ENCODE measurements at places on chromosomes 4 and X.

DNA sequence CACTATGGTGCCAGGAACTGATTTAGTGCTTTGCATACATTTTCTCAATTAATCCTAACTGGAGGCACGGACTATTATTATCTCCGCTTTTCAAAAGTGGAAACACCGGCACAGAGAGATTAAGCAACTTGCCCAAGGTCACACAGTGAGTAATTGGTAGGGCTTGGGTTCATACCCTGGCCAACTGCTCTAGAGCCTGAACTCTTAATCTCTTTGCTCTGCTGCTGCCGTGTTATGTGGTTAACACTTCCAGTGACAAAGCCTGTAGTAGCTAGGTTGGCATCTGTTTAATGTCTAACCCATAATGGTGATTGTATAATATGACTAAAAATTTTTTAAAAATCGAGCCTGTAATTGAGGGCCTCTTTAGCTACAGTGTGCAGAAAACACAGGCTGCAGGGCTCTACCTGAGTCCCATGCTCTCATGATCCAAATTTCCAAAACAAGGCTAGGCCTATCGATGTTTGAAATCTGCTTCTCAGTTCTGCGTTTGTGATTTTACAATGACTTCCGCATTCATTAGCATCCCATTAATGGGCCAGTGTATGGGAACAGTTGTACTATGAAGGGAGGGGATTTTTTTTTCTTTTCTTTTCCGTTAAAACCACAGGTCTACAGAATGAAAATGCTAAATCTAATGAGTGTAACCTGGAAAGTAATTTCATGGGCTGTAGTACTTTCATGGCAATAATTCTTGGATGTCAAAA is 219.3 kb upstream of the JADE1 start:
- no peak for DNase-seq

DNA sequence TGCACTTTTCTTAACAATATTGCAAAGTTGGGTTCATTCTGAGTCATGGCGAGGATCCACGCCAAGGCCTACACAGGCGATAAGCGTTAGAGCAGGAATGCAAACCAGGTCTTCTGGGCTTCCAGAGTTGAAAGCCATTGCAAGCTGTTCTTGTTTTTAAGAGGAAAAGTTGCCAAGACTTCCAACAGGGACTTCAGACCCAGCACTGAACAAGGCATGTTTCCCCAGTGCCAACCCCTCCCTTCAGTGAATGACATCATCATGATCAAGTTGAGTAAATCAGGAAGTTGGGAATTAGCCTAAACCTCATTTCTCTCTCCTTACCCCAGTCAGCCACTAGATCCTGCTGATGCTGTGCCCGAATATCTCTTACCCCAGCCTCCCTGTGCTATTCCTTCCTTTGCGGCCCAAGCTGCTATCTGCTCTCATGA is 355.1 kb downstream of the HS3ST1 start:
- no peak for DNase-seq

- no peak for DNase-seq
Measured at GRCh38 chrX:71912156-71912555, 1.5 kb downstream of the NHSL2 start.

GRCh38 chr4:151439320-151439719 is 30.3 kb downstream of the FHIP1A start:
- no peak for DNase-seq

GRCh38 chrX:79176028-79176427 is 31.5 kb downstream of the GPR174 start:
- no peak for DNase-seq

DNA sequence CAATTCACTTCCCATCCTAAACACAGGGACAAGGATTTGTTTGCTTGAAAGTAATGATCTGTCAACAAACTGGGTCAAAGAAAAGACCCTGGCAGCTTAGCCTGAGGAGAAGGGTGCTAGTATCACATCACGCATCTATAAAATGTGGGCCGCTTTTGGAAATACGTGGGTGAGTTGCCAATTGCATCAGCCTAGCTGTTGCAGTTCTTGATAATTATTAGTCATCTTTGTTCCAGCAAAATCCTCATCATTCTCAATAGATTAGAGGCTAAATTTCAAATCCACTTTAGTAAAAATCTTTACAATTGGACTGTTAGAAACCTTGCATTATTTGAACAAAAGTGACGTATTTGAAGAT is 33.6 kb upstream of the TAPT1 start:
- DNase-seq, result no peak

- DNase-seq, result peak; percentile 56
Measured at GRCh38 chrX:8748855-8749254, 16.9 kb upstream of the ANOS1 start.

- no peak for DNase-seq
Measured at GRCh38 chr4:18343581-18343980, 322.0 kb upstream of the LCORL start.

- DNase-seq, result no peak
Measured at GRCh38 chr4:151304226-151304625, 21.2 kb downstream of the SH3D19 start.

DNA sequence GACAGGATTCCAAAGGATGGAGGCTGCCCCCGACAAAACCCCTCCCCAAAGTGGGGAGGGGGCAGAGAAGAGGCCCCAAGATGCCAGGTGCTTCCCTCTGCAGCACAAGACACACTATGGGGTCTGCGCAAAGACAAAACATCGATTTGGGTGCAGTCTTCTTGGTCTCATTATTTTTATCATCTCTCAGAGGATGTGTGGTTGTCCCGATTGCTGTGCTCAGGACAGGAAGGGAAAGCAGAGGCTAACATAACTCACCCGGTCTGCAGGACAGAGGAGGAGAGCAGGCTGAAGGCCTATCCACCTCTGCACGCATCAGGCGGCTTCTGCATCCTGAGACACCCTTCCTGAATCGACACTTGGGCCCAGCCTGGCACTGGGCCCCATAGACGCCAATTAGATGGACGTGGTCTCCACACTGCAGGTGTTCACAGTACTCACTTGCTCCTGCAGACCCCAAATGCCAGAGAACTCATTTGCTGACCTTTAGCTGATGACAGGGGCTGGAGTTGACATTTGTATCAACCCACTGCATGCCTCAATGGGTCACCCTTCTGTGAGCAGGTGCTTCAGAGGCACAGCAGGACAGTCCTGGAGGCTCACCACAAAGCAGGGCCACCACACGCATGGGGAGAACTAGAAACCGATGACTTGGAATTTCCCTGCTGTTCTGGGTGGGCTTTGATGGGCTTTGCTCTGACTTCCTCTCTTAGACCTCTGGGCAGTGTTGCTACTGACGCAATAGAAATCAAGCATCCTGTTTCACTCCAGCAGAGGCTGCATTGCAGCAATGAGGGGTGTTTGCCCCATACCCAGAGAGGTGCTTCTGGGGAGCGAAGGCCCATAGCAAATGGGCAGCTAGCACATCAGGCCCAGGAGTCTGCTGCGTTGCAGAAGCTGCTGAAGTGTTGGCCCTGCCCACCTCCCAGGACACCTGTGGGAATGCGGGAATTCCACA is 96.3 kb upstream of the ENPP6 start:
- no peak for DNase-seq

DNA sequence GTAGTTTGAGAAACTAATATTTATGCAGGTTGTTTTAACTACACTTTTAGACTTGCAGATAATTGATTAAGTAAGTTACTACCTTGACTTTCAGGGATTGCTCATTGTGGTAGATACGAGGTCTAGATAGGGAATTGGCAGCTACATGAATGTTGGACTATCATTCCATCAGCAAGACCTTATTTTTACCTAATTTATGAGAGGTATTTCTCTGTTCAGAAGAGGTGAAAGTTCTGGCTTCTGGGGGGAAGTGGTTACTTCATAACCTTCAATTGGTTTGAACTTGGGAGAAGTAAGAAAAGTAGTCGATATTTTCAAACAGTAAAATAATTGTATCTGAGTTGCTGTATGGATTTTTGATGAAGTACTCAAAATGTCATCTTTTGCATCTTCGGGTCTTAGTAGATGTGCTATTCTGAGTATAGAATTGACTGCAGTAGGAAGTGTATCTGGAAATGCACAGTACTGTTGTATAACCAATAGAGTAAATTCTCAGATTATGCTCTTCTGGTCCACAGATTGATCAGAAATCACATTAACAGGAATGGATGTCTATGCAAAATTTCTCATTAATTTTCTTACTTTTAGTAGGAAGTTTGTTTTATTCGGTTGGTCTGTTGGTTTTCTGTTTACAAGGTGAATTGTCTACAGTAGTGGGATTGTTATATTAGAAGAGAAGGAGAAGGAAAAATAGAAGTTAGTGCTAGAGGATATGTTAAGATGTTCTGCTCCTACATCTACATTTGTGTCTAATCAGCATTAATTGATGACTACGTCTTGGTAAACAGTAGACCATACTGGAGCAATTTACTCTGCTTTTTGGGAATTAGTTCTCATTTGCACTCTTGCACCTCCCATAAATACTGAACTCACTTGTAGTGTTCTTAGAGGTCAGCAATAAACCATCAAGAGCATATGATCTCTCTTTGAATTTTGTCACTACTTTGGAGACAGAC is 3.0 kb downstream of the NFKB1 start:
- no peak for DNase-seq

GRCh38 chrX:11789809-11790208 is 31.8 kb downstream of the MSL3 start:
- DNase-seq, result no peak

DNA sequence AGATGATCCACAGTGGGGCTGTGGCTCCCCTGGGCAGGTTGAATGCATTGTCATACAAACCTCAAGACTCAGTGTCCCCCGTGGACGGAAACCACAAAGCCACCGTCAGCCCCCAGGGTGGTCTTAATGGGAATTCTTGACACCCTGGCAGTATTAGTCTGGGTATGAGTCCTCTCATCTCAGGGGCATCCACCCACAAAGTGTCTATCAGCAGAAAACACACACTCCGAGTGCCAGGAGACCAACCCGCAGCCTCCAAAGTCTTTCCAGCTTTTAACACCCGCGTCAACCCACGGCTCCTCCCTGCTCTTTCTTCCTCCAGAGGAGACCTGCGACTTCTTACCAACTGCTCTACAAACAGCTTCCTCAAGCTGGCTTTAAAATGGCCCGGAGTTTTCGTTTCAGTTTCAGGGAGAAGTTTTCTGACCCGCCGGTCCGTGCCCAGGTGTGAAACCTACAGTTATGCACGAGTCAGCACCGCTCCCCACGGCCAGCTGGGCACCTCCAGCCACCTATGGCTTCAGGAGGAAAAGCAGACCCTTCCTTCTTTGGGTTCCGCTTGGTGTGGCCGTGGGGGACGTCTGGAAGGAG is 14.4 kb upstream of the ASMTL start:
- DNase-seq, result no peak

GRCh38 chr4:138910195-138910913 is 105.2 kb upstream of the NOCT start:
- no peak for DNase-seq

DNA sequence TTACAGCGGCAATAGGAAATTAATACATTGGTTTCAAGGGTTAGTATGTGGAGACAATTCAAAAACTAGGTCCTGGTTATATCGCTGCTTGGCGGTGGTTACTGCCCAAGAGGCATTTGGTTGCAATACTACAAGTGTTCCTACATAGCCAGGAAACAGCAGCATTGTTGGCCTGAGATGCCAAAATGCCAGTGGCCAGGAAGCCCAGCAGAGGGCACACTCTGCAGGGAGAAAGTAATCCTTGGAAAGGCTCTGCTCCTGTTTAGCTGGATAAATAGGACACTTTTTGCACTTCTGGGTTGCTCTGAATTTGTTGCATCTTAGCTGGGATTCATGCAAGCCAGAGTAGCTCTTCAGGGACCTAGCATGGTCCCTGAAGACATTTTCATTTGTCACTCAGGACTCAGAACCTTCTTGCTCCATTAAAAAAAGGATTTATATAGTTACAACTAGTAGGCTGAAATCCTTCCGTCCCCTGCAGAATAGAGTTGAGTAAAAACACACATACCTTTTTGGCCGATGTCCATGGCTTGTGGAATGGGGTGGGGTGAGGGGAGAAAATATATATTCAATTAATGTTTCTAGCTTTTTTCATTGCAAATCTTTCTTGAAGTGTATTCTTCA is 8.1 kb upstream of the GPR119 start:
- peak; percentile 80 for DNase-seq

DNA sequence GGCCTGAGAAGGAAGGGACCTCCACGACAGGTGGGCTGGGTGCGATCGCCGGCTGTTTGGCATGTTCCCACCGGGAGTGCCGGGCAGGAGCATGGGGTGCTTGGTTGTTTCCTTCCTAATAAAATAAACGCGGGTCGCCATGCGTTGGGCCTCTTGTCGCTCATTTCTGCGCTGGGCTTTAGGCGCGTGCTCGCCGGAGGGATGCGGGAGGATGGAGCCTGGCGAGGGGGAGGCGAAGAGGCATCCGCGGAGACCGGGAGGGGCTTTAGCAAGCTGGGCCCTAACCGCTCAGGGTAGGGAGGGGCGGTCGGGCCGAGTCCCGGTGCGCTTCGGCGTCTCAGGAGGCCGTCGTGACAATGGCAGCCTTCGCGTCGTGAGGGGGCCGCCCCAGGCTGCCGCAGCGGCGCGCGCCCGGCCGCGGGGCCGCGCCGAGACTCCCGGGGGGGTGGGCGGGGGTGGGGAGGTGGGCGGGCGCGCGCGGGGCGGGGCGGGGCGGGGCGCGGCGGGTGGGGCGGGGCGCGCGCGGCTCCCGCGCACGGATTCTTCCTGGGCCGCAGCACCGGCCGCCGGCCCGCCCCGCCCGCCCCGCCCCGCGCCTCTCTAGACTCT is 476 bp upstream of the GDI1 start:
- peak; percentile 65 for DNase-seq

DNA sequence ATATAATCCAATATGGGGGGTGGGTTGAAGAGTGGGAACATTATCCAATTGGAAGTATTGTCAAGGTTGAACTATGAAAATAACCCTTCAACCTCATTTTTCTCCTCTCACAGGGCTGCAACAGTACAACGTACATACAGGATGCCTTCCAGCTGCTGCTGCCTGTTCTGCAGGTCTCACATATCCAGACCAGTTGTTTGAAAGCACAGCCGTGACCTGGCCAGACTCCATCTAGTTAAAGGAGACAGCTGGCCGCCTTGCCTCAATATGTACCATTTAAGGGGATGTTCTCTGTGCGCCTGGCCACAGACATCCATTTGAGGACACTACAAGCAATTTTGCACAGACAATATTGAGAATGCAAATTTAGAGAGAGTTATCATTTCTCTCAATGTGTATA is 75.7 kb downstream of the FAM114A1 start:
- DNase-seq, result no peak

DNA sequence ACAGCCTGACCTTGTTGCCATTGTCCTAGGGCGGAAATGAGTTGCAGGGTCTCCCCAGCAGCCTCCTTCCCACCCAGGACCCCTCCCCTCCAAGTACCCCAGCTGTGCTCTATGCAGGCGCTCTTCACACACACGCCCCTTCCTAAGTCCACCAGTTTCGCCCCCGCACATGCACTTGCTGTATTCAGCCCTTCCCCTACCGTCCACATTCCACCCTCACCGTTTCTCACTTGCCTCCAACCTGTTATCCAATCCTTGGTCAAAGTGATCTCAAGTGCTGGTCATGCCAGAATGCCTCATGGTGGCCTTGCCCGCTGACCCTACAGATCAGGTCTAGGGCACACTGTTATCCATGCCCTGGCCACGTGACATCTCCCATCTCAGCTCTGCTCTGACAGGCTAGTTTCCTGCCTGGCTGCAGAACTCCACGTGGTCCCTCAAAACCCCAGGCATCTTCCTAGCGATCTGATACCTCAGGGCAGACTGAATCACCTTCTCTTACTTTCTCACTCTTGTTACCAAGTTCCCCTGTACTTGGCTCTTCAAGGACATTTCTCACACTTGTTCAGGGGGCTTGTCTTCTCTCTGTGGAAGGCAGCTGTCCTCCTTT is 39.7 kb downstream of the NSG1 start:
- DNase-seq, result no peak

All from AG08395 (cell line).